NCI-H774 (cell line): ENCODE measurements at places on chromosomes 5 and 9.

DNA sequence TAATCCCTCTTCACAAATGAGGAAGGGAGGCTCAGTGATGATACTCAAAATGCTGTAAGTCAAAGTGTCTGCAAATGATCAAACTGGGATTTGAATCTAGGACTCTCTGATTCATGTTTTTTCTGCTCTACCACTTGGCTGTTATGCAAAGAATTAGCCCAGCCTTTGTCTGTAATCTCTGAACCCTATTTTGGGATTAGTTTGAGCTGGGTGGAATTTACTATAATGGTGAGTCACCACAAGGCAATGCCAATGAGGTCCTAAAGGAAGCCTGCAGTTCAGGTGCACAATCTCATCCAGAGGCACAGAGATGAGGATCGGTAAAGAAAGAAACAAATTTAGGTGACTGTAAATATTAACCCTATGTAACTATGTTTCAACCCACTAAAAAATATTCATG, 29.2 kb downstream of the RFK start:
- DNase-seq = no peak

- DNase-seq = no peak
Measured at GRCh38 chr5:10563110-10563944, 543 bp upstream of the ANKRD33B start.

GRCh38 chr5:134649163-134649835, 714 bp downstream of the SEC24A start:
- no peak for DNase-seq

DNA sequence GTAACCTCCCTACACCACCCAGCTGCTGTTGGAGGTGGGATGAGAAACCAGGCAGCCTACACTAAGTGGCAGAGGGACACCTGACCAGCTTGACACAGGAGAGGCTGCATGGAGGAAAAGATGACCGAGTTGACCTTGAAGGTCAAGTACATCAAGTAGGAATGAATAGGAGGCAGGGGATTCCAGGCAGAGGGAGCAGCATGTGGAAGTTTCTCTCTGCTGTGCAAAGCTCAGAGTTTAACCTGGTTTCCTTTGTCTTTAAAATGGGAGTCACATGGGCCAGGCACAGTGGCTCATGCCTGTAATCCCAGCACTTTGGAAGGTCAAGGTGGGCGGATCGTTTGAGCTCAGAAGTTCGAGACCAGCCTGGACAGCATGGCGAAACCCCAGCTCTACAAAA, 32.6 kb downstream of the SPRY4 start:
- no peak for DNase-seq

DNA sequence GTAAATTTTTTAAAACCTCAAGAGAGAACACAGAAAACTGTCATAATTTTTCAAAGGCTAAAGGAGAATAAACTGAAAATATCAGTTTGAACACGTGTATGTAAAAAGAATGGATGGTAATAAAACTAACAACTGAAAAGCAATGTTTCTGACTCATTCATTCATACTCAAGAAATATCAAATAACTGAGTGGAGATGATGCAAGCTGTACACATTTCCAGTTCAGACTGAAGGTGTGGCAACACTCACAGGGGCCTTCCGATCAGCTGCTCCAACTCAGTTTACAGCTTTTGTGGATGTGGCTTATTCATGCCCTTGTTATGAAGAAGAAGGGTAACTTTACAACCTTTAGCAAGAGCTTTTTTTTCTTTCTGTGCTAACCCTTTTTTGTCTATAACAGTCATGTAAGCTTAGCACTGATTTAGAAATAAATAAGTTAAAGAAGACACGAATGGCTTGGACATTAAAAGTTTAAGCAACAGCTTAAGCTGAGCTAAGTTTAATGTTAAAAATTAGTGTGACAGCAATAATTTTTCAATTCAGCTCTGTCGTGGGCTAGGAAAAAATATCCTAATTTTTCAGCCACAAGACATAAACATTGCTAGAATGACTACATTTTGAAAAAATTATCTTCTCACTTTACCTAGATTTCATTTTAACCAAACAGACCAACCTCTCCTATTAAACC, 453.5 kb downstream of the RAB3C start:
- no peak for DNase-seq

GRCh38 chr5:101838435-101838834, 457.6 kb downstream of the SLCO4C1 start:
- DNase-seq = no peak
